Mucosa of descending colon (tissue), 3 donors: ENCODE measurements at places on chromosomes 3 and 15. TPM values are rescaled to one million over a fixed set of nuclear protein-coding genes. Genes with fewer than 3 reads are reported as not detected.

- DNase-seq, result no peak
Observed at GRCh38 chr3:149618151-149619123, 39.4 kb downstream of the WWTR1 start.

DNA sequence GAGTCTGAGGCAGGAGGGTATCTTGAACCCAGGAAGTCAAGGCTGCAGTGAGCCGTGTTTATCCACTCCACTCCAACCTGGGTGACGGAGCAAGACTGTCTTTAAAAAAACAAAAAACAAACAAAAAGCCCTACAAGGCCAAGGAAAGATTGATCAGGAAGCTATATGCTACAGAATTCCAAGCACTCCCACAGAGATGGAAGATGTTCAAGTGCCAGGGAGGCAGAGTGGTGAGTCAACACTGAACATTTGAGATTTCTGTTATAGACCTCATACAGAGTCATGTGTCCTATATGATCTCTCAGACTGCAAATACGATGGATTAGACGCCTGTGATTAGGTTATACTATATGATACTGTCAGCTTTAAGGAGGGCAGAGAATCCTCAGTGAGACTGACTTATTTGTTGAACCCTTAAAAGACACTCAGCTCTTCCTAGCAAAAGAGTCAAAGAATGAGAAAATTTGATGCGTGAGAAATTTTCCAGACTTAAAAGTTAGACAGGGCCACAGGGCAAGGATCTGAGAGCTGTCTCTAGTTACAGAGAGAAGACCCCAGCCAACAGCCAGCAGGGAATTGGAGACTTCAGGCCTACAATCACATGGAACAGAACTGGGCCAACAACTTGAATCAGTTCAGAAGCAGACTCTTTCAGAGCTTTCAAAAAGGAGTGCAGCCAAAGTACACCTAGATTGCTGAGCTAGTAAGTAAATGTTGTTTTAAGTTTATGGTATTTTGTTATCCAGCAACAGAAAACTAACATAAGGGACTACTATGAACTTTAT, 107.6 kb downstream of the PIK3CB start:
- DNase-seq, result no peak

DNA sequence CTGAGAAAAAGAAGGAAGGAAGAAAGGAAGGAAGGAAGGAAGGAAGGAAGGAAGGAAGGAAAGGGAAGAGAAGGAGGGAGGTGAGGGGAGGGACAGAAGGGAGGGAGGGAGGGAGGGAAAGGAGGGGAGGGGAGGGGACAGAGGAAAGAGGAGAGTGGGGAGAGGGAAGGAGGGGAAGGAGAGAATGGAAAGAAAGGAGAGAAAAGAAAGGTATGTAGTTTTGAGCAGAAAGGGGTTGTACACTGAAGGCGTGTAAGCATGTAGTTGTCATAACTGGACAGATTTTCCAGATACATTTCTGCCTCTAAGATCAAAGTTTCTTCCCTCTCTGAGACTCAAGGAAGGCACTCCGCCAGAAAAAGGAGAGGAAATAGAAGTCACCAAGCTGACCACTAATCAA, 113.4 kb upstream of the KBTBD8 start:
- DNase-seq, result no peak

POPDC2 gene
- 4.2 TPM for total RNA-seq

GRCh38 chr3:10937141-10937825, 55.3 kb upstream of the SLC6A1 start:
- no peak for DNase-seq

GRCh38 chr3:175155172-175155571, 296.0 kb downstream of the NAALADL2 start:
- no peak for DNase-seq

CEP97 gene
- 4.3 TPM for total RNA-seq

- DNase-seq, result no peak
Observed at GRCh38 chr3:166877971-166878370, 502.1 kb downstream of the ZBBX start.

GRCh38 chr3:20052851-20053250, 12.6 kb downstream of the KAT2B start:
- no peak for DNase-seq

DNA sequence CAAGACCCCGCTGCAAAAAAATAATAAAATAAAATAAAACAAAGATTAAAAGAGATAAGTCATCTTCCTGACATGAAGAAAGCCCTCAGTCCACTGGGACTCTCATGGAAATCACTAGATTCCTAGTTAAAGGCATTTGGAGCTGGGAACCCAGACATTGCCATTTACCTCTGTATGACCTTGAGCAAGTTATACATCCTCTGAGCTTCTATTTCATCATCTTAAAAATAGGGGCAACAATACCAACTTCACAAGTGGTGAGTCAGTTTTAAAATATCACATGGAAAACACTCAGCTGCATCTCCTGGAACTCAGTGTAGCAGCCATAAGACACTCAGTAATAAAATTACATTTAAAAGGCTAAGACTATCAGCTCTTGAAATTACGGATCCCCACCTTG, 334.8 kb downstream of the ERC2 start:
- DNase-seq, result no peak

GRCh38 chr3:107394502-107394901, 17.3 kb downstream of the CCDC54 start:
- DNase-seq, result no peak

DNA sequence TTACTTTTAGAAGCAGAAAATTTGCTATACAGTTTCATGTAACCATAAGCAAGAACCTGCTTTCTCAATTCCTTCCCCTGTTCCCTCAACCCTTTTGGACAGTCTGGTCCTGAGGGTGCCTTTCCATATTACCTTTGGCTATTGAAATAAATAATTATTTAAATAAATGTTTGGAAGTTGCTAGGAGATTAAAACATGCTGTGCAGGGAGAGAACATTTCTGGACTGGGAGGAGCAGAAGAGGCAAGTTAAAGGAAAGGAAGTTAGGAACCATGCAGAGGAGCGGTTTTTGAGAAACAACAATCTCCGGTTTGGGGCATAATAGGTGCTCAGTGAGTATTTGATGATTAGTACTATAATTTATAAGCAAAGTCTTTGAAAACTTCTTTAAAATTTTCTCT, 41.8 kb downstream of the ZNF609 start:
- no peak for DNase-seq

GRCh38 chr15:94070356-94071295, 160.7 kb upstream of the MCTP2 start:
- DNase-seq, result peak; percentile 55

- DNase-seq, result peak; percentile 26
Observed at GRCh38 chr15:74202452-74203401, at the start of gene STRA6. TSS of gene STRA6 (minus strand) at chr15:74202787. CDS start at chr15:74202267, 520 bp downstream.

DNA sequence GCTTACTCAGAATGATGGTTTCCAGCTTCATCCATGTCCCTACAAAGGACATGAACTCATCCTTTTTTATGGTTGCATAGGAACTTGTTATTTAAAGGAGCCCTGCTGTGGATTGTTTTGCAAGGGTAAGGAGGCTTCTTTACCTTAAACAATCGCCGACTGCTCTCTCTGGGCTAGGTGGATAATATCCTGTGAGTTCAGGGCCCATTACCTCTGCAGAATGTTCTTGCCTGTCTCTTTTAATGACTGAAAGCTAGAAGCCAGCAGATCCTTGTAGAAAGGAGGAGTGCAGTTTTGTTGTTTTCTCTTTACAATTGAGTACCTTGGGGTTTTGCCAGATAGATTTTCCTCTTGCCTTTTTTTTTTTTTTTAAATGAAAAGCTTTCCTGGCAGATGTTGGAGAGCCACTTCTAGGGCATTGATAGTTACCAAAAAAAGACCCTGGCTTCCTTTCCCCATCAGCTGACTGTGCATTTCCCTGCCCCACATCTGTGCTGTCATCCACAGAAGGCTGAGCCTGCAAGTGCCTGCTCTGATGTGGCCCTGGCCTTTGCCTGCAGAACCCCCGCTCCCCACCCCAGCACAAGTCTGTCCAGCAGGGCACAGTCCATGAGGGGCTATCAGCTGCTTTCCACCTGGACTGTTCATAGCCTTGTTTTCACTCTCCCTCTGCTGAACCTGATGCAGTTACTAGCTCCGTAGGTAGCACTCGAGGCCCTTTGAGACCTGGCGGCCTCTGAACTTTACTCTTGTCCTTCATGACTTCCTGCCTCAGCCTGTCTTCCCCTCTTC, 113.1 kb downstream of the CHCHD6 start:
- DNase-seq, result no peak

DNA sequence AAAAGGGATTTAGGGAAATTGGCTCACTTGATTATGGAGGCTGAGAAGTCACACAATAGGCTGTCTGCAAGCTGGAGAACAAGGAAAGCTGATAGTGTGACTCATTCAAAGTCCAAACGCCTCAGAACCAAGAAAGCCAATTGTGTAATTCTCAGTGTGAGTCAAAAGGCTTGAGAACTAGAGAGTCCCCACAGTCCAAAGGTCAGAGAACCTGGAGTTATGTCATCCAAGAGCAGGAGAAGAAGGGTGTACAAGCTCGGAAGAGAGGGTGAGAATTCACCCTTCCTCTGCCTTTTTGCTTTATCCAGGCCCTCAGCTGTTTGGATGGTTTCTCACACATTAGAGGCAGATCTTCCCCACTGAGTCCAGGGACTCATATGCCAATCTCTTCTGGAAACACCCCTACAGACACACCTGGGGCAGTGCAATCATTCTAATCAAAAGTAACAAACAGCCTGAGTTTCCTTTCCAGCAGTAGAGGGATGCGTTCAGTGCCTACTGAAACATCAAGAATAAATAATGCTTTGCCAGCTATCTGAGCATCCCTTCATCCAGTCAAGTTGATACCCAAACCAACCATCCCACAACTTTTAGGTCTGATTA, 271.5 kb downstream of the SATB1 start:
- no peak for DNase-seq

- DNase-seq, result no peak
Observed at GRCh38 chr3:178672275-178672674, 136.0 kb downstream of the KCNMB2 start.

DNA sequence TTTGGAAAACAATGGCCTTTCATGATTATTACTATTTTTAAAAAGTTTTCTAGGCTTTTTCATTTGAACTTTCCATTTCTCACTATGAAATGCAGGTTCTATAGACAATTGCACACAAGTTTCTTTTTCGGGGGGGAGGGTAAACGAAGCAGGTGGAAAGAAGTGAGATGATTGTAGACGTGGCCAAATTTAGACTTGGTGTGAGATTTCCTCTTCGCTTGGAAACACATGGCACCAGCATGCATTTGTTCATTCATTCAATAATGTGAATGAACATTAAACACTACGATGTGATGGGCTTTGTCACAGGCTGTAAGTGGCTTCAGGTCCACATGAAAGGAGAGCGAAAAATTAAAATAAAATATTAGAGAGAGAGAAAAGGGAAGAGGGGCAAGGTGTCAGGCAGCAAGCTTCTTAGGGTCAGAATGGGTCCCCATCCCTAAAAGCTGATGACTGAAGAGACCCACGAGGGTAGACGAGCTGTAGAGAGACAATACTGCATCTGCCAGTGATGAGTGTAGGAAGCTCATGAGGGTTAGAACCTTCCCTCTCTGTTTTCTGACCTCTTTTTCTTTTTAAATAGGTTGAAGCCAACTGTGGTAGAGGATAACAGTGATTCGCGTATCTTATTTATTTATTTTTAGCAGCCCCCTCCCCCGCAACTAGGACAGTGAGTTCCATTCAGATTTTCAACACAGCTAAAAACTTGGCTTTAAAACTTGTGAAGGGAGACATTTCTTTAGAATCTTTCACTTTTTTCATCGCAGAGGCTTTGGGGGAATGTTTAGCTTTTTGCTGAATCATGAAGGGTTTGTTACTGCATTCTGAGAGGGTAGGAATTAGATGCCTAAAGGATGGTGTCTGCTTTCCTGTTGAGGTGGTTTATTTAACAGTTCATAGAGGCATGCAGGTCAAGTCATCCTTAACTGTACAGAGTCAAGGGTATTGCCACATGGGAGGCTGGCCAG, 36.2 kb downstream of the GAP43 start:
- DNase-seq, result no peak

DNA sequence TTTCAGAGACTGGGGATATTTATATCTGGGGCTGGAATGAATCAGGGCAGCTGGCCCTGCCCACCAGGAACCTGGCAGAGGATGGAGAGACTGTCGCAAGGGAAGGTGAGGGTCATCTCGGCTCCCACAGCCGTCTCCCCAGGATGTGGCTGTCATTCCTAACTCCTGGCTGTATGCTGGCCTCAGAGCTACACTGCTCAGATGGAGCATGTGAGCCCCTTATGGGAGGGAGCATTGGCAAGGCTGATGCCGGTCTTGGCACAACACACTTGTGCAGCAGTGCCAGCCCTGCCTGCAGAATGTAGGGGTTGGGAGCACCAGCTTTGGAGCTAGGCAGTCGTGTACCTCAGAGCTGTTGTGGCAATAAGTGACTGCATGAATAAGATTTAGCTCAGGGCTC, 5.2 kb downstream of the RCCD1 start:
- DNase-seq, result no peak

DNA sequence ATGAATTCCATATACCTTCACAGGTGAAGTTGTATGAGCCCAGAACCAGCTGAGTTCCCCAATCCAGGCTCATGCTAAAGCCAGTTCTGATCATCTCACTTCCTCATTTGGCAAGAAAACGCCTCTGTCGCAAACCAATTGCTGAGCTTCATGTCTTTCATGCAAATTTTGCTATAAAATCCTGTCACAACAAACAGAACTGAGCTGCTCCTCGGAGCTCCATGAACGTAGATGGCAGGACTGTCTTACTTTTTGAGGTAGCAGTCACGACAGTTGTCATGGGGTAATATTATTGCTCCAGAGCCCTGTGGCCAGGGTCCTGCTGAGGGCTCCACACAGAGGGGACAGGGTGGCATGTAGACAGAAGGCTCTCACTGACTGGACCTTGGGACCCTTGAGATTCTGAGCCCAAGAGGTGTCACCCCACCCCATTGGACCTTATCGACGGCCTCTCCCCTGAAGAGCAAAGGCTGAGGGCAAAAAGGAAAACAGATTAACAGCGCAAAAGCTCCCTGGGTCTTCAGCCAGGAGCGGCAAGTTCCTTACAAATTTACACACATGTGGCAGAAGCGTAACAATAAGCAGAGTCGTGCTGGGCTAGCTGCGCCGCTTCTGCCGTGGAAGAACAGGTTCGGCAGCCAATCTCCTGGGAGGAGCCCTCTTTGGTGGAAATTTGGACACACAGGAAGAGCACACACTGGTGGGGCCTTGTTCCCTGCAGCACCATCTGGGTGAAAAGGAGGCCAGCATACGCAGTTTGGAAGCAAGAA, 249.2 kb downstream of the OPA1 start:
- DNase-seq, result no peak

DNA sequence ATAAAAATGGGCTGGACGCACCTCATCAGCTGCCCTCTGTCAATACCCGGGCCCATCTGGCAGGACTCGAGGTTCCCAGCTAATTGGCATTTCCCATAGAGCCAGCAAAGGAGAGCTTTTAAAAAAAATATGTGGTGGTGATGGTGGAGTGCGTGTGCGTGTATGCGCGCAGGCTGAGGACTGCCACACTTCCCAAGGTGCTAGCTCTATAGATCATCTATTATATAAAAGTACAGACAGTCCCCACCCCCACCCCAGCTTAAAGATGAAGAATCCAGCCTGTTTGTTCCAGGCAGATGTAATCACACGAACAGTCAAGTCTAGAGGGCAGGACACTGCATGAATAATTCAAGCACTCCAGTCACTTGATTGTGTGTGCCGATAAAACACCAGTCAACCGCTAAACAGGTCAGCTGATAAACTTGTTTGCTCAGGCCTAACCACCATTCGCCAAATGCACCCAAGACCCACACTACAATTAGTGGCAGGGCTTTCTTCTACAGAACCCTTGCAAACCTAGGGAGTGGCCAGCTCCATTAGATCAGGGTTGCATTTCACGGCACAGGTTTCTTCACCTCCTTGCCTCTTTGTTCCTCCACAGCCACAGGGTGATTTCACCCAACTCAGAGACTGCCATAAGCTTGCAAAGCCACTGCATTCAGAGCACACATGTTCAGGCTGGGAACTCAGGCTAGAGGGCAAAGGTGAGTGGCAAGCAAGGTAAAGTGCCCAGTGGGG, 5.8 kb downstream of the TLE3 start:
- DNase-seq, result no peak

- DNase-seq, result no peak
Observed at GRCh38 chr3:192564611-192565010, 162.7 kb downstream of the FGF12 start.

GPR87 gene
- total RNA-seq, result not detected
